Ovary (tissue), 10 donors: ENCODE measurements at places on chromosomes 3 and 15. TPM values are rescaled to one million over a fixed set of nuclear protein-coding genes. Genes with fewer than 3 reads are reported as not detected.

The C15orf61 gene
- 7.5 TPM for total RNA-seq

The DPPA2 gene
- not detected for total RNA-seq

The GABRB3 gene
- 6.7 TPM for total RNA-seq

The OXSR1 gene
- 32.9 TPM for total RNA-seq

DNA sequence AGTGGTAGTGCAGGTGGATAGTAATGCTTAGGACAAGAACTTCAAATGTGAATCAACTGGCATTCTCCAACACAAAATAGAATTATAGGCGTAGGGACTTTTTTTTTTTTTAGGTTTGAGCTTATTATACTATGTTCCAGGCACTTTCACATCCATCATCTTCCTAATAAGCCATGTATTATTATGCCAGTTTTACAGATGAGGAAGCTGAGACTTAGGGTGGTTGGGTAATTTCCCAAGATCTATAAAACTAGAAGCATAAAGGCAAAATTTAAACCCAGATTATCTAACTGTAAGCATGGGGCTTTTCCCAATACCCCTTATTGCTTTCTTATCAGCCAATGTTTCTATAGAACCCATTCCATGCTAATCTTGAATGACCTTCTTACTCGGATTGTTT is 75.1 kb upstream of the ETV5 start:
- no peak overlapping the region for H3K27ac ChIP-seq
- H3K27me3 ChIP-seq: no peaks in the 10 kb centered on the region
- no peak for DNase-seq
- no peaks in the 10 kb centered on the region for H3K36me3 ChIP-seq
- H3K4me1 ChIP-seq: no peaks in the 10 kb centered on the region

DNA sequence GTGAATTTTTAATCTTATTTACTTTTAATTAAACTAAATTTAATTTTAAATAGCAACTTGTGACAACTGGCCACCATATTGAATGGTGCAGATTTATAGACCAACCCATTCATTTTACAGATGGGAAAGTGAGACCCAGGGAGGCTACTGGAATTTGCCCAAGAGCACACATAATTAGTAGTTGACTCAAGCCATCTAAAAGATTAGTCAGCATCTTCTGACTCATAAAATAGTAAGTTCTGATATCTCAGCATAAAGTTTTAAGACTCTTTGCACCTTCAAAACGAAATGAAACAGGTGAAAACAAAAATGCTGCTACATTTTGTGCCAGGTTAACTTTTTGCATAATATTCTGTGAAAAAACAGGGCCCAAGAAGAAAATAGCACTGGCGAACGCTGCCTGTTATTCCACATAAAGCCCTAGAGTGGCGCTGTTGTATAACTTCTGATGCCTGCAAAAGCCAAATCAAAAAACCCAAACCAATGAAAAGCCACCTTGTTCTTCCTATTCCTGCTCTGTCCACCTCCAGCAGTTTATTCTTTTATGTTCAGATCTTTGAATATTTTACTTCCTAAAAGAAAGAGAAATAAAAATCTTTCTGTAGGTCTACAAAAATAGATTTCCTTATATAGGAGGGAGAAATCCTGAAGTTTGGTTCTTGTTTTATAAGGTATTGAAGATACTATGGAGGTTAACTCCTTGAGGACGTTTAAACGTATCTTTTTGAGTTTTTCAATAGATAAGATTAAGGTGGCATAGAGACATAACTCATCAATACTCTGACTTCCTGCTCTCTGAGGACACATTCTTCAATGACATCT is 62.8 kb downstream of the OTOL1 start:
- no peak overlapping the region for H3K4me3 ChIP-seq
- H3K4me1 ChIP-seq: no peaks in the 10 kb centered on the region
- H3K27ac ChIP-seq: no peak overlapping the region

DNA sequence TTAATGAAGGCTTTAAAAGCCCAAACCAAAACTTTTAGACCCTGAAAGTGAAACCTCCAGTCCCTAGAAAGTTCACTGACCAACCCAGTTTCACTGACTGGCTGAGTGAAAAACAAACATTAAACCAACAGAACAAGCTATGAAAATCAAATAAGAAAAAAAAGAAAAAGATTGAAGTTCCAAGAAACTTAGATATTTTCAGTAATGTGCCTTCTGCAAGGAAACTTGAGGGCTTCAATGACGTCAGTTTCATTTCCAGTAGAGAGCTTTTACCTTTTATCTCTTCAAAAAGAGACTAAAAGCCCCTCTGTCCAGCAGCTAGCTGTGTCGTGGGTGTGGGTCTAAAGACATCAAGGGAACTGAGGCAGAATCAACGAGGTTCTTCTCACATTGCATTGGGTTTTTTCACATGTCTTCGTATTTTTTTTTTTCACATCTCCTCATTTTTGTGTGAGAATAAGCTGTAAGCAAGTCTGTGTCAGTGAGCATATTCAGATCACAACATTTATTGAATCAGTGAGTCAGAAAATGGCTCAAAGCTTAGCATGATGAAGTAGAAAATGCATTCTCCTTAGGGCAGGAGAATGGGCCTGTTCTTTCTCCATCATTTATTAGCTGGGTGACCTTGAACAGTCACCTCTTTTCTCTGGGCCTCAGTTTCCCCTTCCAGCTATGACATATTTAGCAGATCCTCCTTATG is 54.8 kb upstream of the BCL6 start:
- H3K4me3 ChIP-seq: no peak overlapping the region
- H3K27me3 ChIP-seq: no peaks in the 10 kb centered on the region
- no peak overlapping the region for H3K27ac ChIP-seq
- H3K36me3 ChIP-seq: no peaks in the 10 kb centered on the region
- no peaks in the 10 kb centered on the region for H3K4me1 ChIP-seq

- H3K27me3 ChIP-seq: no peaks in the 10 kb centered on the region
- no peak overlapping the region for H3K27ac ChIP-seq
- H3K4me1 ChIP-seq: no peaks in the 10 kb centered on the region
These were observed 5.0 kb upstream of the CRYBG3 start for GRCh38 chr3:97816811-97817210.
